ENCODE measurements at places on chromosomes 13 and 19.

DNA sequence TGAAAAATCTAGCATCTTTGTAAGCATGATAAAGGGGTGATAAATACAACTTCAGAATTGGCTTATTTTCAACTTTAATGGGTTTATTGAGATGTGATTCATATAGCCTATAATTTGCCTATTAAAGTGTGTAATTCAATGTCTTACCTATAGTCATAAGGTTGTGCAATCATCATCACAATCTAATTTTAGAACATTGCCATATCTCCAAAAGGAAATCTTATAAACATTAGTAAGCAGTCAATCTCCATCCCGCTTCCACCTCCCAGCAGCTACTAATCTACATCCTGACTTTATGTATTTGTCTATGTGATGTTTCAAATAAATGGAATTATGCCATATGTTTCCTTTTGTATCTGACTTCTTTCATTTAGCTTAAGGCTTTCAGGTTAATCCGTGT lies 145.2 kb upstream of the KLHL1 start:
- DNase-seq: no peak

- no peak for DNase-seq
Measured at GRCh38 chr13:66225072-66225471, 1005.1 kb downstream of the PCDH9 start.

DNA sequence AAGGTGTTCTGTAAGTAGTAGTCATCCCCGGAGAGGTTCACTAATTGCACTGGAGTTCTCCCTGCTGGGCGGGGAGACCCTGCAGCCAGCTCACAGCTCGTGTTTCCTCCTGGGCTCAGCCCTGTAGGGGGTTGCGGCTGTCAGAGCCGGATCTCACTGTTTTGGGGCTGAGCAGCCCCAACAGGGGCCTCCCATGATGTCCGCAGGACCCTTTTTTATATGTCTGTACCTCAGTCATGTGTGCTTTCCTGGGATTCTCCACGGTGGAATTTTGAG lies 130.2 kb upstream of the MCF2L start:
- DNase-seq: no peak

DNA sequence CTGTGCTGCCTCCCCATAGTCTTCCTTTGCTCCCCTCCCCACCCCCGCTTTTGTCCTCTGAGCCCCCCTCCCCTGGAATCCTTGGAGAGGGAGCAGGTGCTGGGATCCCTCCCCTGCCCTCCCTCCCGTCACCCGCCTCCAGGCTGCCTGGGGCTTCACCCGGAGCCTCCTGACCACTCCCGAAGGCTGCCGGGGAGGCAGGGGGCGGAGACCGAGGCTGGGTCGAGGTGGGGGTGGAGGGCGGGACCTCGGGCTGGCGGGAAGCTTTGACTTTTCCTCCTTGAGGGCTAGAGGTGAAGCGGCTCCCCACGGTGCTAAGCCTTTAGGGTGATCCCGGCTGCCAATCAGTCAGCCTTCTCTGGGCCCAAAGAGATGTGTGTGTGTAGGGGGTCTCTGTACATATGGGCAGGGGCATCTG lies 1.5 kb downstream of the KMT5C start:
- no peak for DNase-seq

GRCh38 chr13:111493468-111493867 lies 173.0 kb downstream of the TEX29 start:
- no peak for DNase-seq

DNA sequence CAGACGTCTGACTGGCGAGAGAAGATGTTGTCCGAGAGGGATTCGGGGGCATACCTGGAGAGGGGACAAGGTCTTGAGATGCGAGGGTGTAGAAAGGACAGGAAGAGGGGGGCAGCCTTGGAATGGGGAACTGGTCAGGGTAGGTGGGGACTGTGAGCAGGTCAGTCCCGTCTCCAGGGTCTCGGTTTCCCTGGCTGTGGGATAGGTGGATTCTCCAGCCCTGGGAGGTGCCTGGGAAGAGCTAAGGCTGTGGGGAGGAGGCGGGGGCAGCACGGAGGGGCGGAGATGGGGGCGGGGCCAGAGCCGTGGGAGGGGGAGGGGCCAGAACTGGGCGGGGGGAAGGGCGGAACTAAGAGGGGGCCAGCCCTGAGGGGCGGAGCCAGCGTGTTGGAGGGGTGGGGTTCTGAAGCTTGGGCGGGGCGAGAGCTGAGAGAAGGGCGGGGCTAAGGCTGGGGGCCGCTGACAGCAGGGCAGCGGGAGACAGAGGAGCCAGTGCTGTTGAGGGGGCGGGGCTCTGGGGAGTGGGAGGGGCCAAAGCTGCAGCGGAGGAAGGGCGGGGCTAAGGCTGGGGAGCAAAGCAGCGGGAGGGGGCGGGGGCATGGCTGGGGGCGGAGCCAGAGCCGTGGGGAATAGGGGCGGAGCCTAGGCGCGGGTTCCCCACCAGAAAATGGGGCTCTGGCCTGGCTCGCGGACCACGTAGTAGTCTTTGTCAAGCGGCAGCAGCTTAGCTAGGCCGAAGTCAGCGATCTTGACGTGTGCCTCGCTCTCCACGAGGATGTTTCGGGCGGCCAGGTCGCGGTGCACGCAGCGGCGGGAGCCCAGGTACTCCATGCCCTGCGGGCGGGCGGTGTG lies 9.5 kb upstream of the INSL3 start:
- DNase-seq: peak; percentile 43

GRCh38 chr19:30161770-30162169 lies 210.4 kb upstream of the ZNF536 start:
- DNase-seq: no peak

- DNase-seq: no peak
Measured at GRCh38 chr13:66714795-66715194, 515.3 kb downstream of the PCDH9 start.

- no peak for DNase-seq
Measured at GRCh38 chr13:50341526-50341925, 326.3 kb downstream of the KCNRG start.

- no peak for DNase-seq
Measured at GRCh38 chr13:32504263-32504662, 34.3 kb downstream of the N4BP2L2 start.

- no peak for DNase-seq
Measured at GRCh38 chr19:33256261-33256660, 30.6 kb upstream of the SLC7A10 start.

DNA sequence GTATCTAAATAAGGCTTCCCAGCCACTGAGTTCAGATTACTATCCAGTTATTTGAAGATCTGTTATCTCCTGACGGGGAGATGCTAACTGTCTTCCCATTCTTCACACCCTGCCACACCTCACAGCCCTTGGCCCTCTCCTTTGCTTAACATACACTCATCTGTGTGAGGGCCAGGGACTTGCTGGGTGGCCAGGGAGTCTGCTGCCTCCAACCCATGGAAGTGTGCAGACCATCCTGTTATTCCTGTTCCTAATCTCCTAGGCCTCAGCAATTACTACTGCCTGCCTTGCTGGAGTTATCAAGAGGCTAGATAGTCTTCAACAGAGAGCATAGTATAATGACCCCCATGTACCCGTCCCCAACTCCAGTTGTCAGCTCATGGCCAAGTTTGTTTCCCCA lies 36.2 kb upstream of the GTF3A start:
- DNase-seq: no peak

DNA sequence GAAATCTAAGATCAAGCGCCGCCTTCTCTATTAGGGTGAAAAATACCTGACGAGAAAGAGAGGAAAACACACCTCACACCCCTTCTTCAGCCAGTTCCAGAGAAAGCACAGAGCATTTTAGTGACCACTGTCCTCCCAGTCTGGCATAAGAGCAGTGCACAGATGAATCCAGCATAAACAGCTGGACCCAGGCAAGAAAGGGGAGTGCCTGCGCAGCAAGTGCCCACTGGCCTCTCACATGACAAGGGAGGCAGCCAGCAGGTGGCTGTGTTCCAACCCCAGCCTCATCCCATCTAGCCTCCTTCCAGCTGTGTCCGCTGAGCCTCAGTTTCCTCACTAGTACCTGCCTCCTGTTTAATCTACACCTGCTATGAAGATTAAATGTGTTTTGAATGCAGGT lies 8.0 kb downstream of the MED26 start:
- no peak for DNase-seq

DNA sequence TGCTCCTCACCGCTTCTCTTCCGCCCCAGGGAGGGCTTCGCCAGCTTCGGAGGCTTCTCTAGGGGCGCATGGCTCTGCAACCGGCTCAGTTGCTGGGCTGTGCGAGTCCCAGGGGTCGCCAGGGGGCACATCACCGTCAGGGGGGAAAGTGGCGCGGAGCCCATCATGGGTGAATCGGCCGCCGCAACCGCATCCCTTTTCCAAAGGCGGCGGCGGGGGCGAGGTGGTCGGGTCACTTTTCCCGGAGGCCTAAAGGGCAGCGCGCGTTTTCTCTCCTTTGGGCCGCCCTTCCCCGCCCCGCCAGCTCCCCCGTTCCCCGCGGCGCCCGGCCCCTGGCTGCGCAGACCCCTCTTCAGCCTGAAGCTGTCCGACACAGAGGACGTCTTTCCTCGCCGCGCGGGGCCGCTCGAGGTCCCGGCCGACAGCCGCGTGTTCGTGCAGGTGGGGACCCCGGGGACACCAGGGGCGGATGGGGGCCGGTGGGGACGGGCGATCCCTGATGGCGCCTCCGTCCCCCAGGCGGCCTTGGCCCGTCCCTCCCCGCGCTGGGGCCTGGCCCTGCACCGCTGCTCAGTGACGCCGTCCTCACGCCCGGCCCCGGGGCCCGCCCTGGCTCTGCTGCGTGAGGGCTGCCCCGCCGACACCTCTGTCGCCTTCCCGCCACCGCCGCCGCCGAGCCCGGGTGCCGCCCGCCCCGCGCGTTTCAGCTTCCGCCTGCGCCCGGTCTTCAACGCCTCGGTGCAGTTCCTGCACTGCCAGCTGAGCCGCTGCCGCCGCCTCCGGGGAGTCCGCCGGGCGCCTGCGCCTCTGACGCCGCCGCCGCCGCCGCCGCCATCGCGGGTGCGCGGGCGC lies 1.7 kb downstream of the TGFBR3L start:
- DNase-seq: no peak

DNA sequence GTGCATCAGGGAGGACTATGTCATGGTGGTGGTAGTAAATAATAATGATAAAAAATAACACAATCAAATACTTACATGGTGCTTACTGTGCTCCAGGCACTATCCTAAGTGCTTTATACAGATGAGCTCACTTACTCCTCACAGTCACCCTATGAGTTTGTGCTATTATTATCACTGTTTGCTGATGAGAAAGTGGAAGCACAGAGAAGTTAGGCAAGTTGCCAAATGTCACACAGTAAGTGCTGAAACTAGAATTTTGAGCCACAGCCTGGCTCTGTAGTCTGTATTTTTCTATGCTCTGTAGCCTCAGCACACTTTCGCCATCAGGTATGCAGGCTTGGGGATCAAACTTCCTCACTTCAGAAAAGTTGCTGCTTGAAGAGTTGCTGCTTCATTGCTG lies 46.6 kb downstream of the HTR2A start:
- no peak for DNase-seq

GRCh38 chr13:31946091-31946770 lies 85.3 kb upstream of the FRY start:
- no peak for DNase-seq

- DNase-seq: no peak
Measured at GRCh38 chr13:31521435-31521834, 217.9 kb upstream of the RXFP2 start.

GRCh38 chr13:93714171-93714570 lies 487.6 kb downstream of the GPC6 start:
- no peak for DNase-seq

- no peak for DNase-seq
Measured at GRCh38 chr13:113170511-113170910, 12.1 kb downstream of the PROZ start.

DNA sequence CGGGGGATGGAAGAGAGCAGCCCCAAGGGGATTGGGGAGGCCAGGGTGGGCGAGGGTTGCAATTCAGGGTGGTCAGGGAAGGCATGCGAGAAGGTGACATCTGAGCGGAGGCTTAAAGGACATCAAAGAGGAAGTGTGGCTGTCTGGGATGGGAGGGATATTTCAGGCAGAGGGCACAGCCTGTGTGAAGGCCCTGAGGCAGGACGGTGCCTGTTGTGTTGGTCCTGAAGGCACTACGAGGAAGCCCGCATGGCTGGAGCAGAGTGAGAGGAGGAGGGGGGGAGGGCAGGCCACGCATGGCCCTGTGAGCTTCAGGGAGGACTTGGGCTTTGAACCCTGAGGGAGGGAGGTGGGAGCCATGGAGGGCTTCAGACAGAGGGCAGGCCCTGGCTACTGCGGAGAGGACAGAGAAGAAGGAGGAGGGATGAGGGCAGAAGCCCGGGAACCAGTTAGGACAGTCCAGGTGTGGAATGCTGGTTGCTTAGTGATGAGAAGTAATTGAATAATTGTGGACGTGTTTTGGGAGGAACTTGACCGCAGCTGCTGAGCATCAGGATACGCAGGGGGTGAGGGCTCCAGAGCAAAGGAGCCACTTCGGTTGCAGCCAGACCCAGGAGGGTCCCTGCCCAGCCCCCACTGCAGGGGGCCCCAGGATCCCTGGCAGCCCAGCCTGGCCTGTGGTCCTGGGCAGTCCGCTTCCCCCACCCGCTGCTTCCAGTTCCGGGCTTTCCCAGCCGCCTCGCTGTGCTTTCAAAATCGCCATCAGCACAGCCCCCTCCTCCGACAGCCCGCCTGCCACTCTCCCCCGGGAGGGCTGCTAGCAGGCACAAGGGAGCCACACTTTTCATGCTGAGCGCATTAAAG lies 6.2 kb downstream of the TLE6 start:
- no peak for DNase-seq

- DNase-seq: no peak
Measured at GRCh38 chr13:73849292-73849691, 284.9 kb downstream of the KLF12 start.

- DNase-seq: no peak
Measured at GRCh38 chr13:112859128-112859816, 109.7 kb upstream of the MCF2L start.
